ENCODE measurements at places on chromosomes 2 and 18. TPM values are rescaled to one million over a fixed set of nuclear protein-coding genes. Genes with fewer than 3 reads are reported as not detected.

- DNase-seq = no peak
Observed at GRCh38 chr2:232547991-232548390, 2.4 kb downstream of the TIGD1 start.

GRCh38 chr18:2681993-2682603 is 26.6 kb downstream of the SMCHD1 start:
- no peak for DNase-seq

DNA sequence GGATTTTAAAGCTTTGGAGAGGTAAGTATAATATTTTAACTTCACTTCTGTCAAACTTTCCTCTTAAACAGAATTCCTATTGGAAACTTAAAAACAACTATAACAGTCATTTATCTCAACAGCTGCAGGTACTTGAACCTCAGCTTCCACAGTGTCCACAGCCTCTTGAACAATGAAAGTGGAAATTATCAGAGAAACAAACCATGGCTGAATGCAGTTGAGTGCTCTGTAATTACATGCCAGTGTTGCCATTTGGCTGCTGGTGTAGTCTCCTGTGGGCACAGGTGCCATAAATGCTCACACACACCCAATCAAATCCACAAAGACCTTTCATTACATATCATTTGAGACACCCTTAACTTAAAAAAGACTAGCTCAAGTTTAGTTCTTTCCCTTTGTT is 125.1 kb downstream of the CPS1 start:
- no peak for DNase-seq

DNA sequence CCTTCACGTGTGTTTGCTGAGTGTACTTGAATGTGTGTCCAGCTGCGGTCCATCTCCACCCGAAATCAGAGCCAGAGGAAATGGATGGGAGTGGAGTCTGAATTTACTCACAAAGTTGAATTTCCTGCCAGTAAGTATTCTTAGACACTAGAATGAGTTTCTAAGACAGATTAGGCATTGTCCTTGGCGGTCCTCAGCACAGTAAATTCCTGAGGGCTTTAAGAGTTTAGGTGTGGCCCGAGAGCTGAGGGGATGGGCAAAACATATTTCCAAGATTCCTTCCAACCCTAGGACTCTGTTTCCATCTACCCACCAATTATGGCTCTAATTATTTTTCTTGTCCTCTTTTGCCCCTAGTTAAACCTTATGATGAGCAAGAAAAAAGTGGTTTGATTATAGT is 90.3 kb upstream of the PHLPP1 start:
- no peak for DNase-seq

DNA sequence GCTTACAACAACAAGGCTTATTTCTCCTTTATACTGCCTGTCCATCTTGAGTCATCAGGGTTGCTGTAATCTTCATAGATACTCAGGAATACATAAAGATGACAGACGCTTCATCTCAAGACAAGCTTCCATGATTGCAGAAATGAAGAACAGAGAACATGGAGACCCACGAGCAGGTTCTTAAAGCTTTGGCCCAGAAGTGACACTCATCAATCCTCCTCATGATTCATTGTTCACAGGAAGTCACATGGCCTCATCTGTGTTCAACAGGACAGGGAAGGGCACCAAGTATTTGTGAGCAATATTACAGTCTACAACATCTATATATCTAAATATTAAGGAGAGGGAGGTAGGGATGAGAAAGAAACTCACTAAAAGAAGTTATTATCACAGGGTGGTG is 36.5 kb upstream of the PGAP1 start:
- no peak for DNase-seq

GRCh38 chr2:140542627-140543026 is 1588.2 kb downstream of the LRP1B start:
- no peak for DNase-seq

PXDN gene
- 111 TPM for total RNA-seq

FAP gene
- total RNA-seq = 96.1 TPM

CCDC150 gene
- total RNA-seq = 3.9 TPM

TUBB8B gene
- total RNA-seq = not detected

LOXL3 gene
- total RNA-seq = 12.6 TPM
